Lung microvascular endothelial cell (primary cell): ENCODE measurements at places on chromosomes 12 and 14.

DNA sequence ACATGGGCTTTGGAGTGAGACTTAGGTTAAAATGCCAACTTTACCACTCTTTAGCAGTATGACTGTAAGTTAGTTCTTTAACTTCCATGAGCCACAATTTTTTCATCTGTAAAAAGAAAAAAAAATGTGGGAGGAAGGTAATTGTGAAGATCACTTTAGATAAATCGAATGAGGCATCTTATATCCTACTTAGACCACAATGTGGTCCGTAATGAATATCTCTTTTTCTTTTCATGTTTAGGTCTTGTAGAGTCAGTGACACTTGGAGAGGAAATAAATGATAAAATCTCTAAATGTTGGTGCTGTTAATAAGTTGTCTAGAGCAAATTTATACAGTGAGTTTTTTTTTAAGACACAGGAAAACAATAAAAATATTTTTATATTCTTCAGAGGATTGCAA is 34.3 kb downstream of the RGS6 start:
- no peak for DNase-seq

- no peak for DNase-seq
Observed at GRCh38 chr12:98738539-98738938, 93.4 kb downstream of the APAF1 start.

- DNase-seq: no peak
Observed at GRCh38 chr14:101828046-101828445, 66.5 kb downstream of the PPP2R5C start.

DNA sequence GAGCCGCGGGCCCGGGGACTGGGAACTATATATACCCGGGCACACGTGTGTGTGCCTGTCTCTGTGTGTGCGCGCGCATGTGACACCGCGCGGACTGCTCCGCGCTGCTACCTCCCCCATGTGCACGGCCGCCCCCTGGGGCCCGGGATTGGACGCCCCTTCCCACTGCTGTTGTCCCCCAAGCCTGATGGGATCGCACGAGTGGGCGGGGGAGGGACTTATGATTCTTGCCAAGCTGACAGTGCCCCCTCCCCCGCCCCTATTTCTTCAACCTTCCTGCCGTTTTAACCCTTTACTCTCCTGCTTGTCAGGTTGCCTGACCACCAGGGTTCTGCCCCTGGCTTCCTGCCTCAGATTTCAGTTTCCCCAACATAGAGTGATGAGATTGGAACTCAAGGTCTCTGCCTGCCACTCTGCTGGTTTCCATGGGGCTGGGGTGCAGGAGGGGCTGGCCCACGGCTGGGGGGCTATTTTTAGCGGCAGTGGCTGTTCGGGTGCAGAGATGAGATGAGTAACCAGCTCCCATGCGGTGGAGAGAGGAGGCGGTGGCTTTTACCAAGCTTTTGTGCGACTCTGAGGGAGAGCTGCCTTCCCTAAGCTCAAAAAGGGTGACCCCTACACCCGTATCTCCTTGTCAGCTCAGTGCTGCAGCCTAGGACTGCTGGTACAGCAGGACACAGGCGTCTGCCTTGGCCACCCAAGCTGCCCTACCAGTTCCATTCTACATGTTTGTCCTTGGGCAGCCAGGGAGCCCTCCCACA is at the start of gene DDN:
Gene DDN (minus strand): TSS at position 5 of the 761 bp plus-strand sequence. CDS start 88 bp downstream, outside the sequence.
- peak; percentile 42 for DNase-seq

GRCh38 chr14:99969673-99970322 is 95.4 kb upstream of the EVL start:
- no peak for DNase-seq

DNA sequence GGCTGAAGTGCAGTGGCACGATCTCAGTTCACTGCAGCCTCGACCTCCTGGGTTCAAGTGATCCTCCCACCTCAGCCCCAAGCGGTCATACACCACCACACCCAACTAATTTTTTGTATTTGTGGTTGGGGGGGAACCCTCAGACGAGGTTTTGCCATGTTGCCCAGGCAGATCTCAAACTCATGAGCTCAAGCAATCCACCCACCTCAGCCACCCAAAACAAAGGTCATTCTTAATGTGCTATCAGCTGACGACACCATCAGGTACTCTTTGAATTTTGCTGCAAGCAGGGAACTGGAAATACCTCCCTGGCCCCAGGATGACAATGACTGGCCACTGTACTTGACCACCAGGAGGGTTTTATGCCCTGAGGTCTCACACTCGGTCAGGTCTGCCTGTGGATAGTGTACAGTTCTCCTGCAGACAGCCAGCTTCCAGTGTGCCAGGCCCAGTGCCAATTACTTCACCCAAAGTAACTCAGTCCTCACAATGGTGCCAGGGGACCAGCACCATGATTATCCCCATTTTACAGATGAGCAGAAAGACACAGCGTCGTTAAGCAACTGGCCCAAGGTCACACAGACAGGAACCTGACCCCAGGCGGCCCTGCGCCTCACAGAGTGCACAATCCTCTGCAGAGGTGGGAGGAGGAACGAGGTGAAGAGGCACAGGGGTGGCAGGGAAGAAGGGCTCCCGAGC is 42.9 kb downstream of the ITPK1 start:
- DNase-seq: no peak

GRCh38 chr12:58925111-58925611 is 4.9 kb upstream of the LRIG3 start:
- DNase-seq: no peak

- no peak for DNase-seq
Observed at GRCh38 chr14:30143627-30144026, 216.0 kb upstream of the PRKD1 start.

DNA sequence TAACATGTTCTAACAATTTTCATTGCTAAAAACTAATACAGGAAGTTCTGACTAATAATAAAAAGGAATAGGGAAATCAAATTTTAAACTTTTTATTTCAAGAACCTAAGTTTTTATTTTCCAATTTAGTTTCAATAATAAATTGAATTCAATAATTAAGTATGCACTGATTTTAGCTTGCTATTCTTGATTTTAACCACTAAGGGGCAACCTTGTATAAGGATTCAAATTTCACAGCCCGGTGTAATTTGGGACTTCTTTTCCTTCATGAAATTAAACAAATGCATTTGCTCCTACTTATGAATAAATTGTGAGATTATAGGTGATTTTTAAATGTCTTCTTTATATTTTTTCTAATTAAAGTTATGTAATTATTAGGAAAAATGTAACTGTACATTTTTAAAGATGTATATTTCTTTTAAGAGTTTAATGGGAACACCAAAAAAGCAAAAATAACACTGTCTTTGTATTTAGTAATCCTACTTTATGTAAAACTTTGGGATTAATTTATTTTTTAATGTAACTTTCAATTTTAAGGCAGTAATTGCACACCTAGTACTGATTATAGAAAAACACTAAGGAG is 241.4 kb upstream of the PDZRN4 start:
- DNase-seq: peak; percentile 59

DNA sequence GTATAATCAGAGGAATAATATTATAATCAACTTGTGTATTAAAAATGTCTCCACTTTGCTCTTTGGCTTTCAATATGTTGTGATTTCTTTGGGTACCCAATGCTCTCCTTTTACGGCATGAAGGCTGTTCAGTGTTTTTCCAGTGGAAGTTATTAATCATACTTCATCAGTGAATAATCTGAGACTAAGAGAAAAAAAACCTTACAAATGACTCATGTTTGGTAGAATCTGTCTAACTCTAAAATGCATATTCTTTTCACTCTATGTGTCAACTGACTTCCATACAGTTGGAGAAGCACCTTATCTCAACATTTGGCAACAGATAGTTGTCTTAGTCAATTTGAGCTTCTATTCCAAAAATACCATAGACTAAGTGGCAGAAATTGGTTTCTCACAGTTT is 82.2 kb downstream of the PTPRO start:
- DNase-seq: peak; percentile 40

DNA sequence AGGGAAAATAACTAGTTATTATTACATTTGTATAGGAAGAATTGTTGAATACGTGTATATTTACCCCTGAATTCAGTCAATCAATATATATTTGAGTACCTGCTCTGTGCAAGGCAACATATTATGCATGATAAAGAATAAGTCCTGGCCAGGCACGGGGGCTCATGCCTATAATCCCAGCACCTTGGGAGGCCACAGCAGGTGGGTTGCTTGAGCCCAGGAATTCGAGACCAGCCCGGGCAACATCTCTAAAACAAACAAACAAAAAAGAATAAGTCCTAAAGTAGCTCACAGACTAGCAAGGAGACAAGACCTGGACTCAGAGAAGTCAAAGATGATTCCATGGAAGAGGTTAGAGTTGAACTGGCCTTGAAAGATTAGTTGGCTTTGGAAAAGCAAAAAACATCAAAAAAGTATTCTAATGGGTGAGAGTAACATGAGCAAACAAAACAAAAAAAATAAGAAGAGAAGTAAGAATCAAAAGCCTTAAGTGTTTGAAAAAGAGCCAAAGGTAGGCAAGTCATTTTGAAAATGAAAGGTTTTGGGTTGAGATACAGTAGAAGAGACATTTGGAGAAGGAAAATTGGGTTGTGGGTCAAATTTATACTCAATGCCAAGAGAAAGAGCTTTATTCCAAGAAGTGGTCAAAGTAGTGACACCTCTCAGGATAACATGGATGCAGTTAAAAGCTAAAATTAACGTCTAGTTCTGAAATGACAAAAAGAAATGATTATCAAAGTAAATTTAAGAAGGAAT is 115.2 kb upstream of the BCAT1 start:
- DNase-seq: no peak

GRCh38 chr14:88179716-88180115 is 143.4 kb downstream of the KCNK10 start:
- DNase-seq: no peak

GRCh38 chr12:43029971-43030370 is 440.4 kb upstream of the PRICKLE1 start:
- no peak for DNase-seq

DNA sequence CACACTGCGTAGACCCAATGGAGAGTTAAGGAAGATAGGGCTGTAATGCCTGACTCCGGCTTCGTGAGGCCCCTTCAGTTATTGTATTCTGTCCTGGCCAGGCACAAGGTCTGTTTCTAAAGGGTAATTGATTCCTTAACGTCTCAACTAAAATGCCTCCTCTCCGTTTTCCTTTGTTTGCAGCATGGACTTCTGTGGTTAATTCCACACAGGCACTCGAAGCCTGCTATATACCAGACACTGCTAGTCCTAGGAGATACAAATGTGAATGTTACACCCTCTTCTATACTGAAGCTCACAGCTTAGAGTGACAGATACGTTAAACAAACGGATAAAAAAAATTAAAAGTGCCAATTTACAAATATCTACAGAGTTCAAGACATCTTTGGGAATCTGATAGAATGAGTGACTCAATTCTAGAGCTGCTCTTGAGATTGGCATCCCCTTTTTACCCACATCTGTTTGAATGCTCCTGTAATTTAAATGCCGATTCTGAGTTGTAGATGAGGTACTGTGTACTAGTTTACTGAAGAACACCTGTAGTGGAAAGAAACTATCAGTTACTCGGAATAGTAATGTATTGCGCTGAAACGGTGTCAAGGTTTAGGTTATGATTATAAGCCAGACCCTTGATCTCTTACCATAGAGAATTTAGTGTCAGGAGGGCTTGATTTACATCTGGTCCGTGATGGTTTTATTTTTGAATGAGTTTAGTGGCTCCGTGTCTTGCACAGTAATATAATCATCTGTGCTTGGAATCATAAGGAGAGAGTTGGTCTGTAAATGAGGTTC is 784 bp downstream of the PSMA6 start:
- DNase-seq: no peak

GRCh38 chr12:67433385-67434175 is 164.4 kb downstream of the CAND1 start:
- DNase-seq: no peak

- peak; percentile 66 for DNase-seq
Observed at GRCh38 chr12:10235761-10236631, 23.3 kb downstream of the GABARAPL1 start.

GRCh38 chr12:26648066-26648465 is 184.9 kb downstream of the ITPR2 start:
- DNase-seq: peak; percentile 51

- DNase-seq: no peak
Observed at GRCh38 chr14:101881426-101881825, 82.9 kb upstream of the DYNC1H1 start.

DNA sequence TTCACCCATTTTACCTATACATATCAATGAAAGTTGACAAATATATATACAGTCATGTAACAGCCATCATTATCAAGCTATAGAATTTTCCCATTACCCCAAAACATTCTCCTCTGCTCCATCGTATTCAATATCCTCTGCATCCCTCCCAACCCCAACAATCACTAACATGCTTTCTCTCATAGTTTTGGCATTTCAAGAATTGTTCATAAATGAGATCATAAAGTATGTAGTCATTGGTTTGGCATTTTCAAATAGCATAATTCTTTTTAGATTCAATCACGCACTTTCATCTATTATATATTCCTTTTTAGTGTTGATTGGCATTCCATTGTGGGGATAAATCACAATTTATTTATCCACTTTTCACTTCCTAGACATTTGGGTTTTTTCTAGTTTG is 866.0 kb upstream of the TMEM132C start:
- DNase-seq: no peak

DNA sequence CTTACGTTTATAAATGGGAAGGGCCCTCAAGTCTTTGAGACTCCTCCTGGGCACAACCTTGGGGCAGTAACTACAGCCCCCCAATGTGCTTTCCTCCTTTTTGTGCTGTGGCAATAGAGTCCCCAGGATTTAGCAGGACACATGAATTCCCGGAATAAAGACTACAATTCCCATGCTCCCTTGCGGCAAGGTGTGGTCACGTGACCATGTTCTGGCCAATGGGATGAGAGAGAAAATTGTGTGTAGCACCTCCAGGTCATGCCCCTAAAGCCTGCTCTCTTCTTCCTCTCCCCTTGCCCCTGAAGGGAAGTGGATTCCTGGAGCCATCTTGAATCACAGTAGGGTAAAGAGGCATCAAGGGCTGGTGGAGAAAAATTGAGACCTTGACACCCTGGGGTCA is 295.1 kb upstream of the SFSWAP start:
- no peak for DNase-seq

DNA sequence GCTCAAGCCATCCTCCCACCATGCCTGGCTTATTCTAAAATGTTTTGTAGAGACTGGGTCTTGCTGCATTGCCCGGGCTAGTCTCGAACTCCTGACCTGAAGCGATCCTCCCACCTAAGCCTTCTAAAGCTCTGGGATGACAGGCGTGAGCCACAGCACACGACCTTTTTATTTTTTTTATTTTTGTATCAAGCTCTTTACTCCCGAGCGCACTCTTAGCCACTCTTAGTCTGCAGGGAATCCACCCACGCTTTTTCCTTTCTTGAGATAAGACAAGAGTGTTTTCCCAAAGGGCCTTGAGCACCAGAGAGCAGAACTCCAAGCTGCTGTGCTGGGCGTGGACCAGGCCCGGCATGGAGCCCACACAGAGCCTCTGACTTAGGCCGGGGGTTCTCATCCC is 23.4 kb downstream of the MAP1LC3B2 start:
- DNase-seq: no peak

- no peak for DNase-seq
Observed at GRCh38 chr12:20426191-20426590, 57.9 kb downstream of the PDE3A start.

DNA sequence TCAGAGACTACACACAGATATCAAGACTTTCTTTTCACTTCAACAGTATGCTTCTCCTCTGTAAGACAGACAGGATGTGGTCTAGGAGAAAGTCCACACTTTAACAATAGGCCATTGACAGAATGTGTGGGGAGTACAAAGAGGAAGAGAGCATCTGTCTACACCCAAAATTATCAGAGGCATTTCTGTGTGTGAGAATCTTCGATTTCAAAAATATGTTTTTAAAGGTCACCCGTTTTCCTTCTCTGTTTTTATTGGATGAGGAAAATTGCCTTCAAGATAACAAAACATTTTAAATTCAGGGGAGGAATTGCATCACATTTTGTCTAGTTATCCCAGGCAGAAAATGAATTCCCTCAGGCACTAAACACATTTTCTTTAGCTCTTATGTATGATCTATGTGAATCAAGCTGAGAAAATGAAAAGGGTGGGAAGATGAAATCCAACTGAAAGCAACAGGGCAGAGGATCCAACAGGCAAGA is 16.4 kb downstream of the NAV3 start:
- no peak for DNase-seq
